ENCODE measurements at places on chromosomes 3 and 15.

DNA sequence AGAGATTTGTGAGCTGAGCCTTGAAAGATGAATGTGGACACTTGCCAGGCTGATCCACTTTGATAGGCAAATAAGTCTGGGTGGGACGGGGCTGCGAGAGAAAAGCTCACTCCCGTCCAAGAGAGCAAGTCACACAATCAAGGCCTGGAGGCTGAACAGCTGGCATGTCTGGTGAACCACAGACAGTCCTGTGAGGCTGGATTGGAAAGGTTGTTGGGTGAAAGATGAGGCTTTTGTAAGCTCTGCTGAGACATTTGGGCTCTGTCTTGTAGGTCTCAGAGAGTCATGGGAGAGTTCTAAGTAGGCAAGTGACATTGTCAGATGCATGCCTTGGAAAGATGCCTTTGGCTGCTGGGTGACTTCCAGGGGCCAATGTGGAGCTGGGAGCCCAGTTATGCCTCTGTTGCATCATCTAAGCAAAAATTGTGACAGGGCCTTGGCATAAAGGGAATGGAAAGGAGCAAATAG is 38.5 kb downstream of the RPLP1 start:
- DNase-seq = no peak

GRCh38 chr3:45078910-45079522 is 52.9 kb downstream of the CLEC3B start:
- DNase-seq = no peak

DNA sequence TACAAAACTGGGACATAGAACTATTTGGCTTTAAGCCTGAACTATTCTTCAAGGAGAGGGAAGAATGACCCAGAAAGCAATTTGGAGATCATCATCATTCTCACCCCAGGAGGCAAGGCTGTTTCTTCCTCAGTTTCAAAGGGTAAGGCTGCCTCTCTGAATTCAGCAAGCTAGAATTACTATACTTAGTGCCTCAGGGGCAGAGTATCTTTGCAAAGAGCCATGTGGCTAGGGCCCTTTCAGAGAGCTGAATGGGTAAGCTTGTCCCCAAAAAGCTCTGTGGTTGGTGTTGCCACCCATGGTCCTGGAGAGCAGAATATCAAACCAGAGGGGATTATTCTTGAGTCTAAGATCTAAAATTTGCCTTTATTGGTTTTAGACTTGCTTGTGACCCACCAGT is 720.3 kb upstream of the ARPP21 start:
- DNase-seq = no peak

GRCh38 chr15:27871078-27871901 is 227.8 kb downstream of the OCA2 start:
- no peak for DNase-seq

- no peak for DNase-seq
Measured at GRCh38 chr15:48052946-48053345, 67.8 kb upstream of the SLC24A5 start.

- DNase-seq = no peak
Measured at GRCh38 chr3:56998076-56998529, 62.4 kb upstream of the SPATA12 start.

- DNase-seq = no peak
Measured at GRCh38 chr3:116886202-116886893, 176.8 kb downstream of the TUSC7 start.

DNA sequence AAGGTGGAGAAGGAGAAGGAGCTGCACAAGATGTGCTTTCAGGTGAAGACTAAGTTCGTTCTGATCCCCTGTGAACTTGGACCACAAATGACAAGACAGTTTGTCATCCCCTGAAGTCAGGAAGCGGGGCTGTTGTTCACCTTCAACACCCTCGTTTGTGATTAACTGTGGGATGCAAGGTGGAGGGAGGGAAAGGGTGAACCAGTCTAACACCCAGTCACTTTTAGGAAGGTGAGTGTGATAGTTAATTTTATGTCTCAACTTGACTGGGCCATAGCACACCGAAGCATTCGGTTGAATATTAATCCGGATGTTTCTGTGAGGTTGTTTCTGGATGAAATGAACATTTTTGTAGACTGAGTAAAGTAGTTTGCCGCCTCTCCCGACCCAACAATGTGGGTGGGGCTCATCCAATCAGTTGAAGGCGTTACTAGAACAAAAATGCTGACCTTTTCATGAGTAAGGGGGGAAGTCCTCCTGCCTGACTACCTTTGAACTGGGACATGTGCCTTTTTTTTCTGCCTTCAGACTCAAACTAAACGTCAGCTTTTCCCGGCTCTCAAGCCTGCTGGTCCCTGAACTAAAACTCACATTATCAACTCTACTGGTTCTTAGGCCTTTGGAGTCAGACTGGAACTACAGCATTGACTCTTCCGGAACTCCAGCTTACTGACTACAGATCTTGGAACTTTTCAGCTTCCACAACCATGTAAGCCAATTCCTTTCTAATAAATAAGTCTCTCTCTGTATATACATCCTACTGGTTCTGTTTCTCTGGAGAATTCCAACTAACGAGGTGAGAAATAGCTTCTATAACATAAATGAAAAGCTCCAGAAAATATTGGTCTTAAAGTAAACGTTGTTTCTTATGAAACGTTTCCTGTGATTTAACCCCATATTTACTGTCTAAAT is 264.0 kb upstream of the SLITRK3 start:
- no peak for DNase-seq

- no peak for DNase-seq
Measured at GRCh38 chr3:58042947-58043707, 34.9 kb downstream of the FLNB start.

GRCh38 chr3:59056706-59057105 is 6.9 kb upstream of the CFAP20DC start:
- no peak for DNase-seq

- no peak for DNase-seq
Measured at GRCh38 chr3:104908761-104909160, 457.9 kb upstream of the ALCAM start.

DNA sequence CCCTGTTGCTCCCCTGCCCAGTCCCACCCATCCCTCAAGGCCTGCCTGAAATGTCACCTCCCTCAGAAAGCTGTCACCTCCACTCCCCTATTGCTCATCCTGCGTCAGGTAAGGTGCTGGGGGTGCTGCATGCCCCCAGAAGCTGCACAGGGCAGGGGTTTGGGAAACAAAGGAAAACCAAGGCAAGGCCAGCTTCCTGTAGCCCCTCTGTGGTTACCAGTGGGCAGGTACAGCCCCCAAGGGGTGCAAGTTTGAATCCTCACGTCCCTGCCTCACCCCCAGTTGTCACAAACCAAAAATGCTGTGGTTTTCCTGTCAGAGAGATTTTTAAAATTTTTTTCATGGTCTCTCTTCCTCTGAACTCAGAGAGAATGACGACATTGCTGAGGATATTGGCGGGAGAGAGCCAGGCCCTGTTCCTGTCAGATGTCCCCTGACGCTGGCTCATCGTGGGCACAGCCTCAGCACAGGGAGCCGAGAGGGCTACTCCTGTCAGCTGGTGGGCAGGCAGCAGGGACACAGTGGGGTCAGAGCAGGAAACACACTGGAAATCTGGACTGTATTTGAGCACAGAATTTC is 27.0 kb downstream of the PSTPIP1 start:
- no peak for DNase-seq

DNA sequence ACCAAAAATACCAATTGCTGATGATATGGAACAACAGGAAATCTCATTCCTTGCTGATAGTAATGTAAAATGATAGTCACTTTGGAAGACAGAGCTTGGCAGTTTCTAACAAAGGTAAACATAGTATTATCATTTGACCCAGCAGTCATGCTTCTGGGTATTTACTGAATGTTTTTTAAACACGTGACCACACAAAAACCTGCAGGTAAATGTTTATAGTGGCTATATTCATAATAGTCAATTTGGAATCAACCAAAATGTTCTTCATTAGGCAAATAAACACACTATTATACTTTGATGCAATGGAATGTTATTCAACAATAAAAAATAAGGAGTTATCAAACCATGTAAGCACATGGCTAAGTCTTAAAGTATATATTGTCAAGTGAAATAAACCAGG is 24.1 kb upstream of the GOLGA8A start:
- no peak for DNase-seq

- no peak for DNase-seq
Measured at GRCh38 chr3:150762662-150763121, 277 bp downstream of the SIAH2 start.

GRCh38 chr3:99918715-99919114 is 101.1 kb downstream of the CMSS1 start:
- no peak for DNase-seq

DNA sequence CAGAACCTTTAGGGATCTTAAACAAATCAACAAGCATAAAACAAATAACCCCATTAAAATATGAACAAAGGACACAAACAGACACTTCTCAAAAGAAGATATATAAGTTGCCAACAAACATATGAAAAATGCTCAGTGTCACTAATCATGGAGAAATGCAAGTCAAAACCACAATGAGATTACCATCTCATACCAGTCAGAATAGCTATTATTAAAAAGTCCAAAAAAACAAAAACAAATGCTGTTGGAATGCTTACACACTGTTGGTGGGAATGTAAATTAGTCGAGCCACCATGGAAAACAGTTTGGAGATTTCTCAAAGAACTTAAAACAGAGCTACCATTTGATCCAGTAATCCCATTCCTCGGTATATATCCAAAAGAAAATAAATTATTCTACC is 423.6 kb downstream of the OTOL1 start:
- no peak for DNase-seq

DNA sequence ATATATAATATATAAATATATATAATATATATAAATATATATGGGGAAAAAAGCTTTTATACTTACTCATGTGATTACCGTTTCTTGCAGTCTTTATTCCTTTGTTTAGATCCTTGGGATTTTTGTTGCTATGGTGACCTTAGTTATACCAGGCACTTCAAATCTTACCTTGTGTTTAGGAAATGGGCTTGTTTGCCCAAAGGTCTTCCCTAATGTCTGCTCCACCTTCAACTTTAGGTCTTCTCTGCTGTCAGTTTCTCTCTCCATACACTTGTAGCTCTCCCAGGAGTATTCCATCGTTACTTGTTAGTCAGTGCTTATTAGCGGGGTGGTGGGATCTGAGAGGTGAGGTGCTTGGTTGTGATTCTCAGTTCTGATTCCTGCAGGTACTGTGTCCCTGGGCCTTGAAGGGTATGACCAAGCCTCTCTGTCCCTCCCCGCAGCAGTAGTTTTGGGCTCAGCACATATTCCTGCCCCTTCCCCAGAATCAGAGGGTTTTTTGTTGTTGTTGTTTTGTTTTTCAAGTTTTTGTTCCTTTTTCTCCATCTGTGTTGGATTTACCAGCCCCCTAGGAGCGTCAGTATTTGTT is 9.6 kb upstream of the LAMP3 start:
- DNase-seq = no peak

GRCh38 chr15:89075846-89076245 is 12.4 kb upstream of the ABHD2 start:
- no peak for DNase-seq

DNA sequence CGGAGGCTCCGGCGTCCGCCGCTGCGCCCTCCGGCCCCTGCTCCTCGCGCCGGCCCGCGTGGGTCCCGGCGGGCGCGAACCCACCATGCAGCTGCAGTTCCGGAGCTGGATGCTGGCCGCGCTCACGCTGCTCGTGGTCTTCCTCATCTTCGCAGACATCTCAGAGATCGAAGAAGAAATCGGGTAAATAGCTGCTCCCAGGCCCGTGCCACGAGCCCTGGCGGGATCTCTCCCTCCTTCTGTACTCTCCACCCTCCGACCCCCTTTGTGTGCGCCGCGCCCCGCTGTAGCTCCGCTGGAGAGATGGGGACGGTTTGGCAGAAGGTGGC is 263 bp downstream of the ST8SIA2 start:
- peak; percentile 42 for DNase-seq

- no peak for DNase-seq
Measured at GRCh38 chr3:5332270-5332956, 144.9 kb downstream of the EDEM1 start.

- no peak for DNase-seq
Measured at GRCh38 chr15:90637693-90638092, 79.5 kb upstream of the BLM start.

DNA sequence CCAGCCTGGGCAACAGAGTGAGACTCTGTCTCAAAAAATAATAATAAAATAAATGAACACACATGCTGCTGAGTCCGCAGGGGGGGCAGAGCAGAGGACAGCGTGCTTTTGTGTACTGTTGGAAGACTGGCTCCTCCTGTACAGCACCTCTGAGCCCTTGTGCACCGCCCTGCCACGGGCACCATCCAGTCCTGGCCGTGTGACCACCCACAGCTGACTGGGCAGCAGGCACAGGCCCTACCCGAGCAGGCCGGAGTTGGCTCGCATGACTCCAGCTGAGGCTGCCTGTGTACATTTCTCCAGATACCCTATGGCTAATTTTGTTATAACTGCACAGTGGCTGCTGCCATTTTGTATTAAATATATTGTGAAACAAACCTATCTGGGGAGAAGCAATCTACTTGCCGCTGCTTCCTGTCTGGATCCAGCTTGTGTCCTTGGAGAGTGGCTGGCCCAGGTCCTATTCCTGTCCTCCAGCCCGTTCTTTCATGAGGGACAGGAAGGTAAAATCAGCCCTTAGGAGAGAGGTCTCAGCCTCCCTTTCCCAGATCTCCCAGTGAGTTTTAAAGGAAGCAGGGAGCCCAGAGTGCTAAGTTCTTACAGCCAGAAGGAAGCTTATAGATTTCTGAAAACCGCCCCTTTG is 14.6 kb downstream of the IVD start:
- no peak for DNase-seq

- DNase-seq = peak; percentile 81
Measured at GRCh38 chr3:43691120-43691995, 620 bp downstream of the ABHD5 start.

GRCh38 chr3:105862217-105862616 is 6.6 kb downstream of the CBLB start:
- no peak for DNase-seq

- no peak for DNase-seq
Measured at GRCh38 chr15:57165992-57166391, 210.3 kb upstream of the CGNL1 start.

- DNase-seq = no peak
Measured at GRCh38 chr3:3189961-3190360, 10.5 kb upstream of the CRBN start.

DNA sequence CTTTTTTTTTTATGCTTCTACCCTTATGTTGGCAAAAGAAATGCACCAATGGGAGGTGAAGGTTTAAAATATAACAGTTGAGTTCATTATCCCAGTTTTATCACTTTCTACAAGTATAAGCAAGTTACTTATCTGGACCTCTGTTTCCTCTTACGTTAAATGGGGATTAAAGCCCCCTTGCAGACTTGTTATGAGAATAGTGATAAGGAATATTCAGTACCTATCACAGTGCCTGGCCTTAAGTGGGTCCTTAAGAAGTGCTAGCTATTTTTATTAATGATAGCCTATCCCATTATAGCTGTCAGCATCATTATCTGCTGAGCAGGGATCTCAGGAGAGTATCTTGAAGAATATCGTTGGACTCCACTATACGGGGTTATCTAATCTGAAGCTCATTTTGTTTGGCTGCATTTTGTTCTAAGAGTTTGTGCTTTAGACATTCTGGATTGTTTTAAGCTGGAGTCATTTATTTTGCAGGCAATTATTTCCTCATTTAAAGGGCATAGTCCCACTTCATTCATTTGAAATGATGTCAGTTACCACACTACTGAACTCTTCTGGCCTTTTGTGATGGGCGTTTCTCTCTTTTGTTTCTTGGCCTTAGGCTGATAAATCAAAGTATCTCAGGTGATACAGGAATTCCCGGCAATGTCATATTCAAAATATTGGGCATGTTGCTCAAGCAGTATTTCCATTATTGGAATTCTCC is 28.8 kb downstream of the RAB8B start:
- DNase-seq = no peak
